ENCODE measurements at places on chromosomes 13 and 19. TPM values are rescaled to one million over a fixed set of nuclear protein-coding genes. Genes with fewer than 3 reads are reported as not detected.

The FAM216B gene
- total RNA-seq, result not detected

The ZNF177 gene
- 0.83 TPM for total RNA-seq

DNA sequence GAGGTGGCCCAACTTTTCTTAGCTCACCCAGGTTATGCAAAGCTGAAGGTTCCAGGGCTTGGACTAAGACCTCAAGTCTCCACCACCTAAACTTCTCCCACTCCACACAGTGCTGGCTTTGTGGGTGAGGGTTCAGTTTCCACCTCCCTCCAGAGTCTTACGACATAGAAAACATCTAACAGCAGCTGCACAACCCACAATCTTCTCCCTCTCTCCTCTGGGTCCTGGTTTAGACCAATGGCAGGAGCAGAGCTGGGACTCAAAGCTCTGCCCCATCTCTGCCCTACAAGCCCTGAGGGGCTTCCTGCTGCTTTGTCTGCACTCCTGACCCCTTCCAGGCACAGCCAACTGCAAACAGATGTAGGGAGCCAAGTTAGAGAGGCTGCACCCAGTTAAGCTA is 16.0 kb downstream of the IRGC start:
- H3K36me3 ChIP-seq, result peaks cover 54% of the 10 kb centered on the region
- H3K4me3 ChIP-seq, result no peak overlapping the region
- peaks cover 8% of the 10 kb centered on the region for H3K4me1 ChIP-seq
- no peaks in the 10 kb centered on the region for H3K27me3 ChIP-seq

GRCh38 chr19:50418176-50419021 is at the start of gene SPIB:
TSS of gene SPIB (plus strand) at chr19:50418938. CDS start at chr19:50418963, 25 bp downstream.
- no peaks in the 10 kb centered on the region for H3K4me1 ChIP-seq
- DNase-seq, result no peak
- H3K4me3 ChIP-seq, result no peak within 1 kb of the TSS
- H3K27me3 ChIP-seq, result peaks cover 21% of the 10 kb centered on the region
- H3K36me3 ChIP-seq, result peaks cover 2% of the 10 kb centered on the region
- H3K27ac ChIP-seq, result no peak within 1 kb of the TSS

- H3K36me3 ChIP-seq, result peaks cover 14% of the 10 kb centered on the region
- peak overlapping the region; percentile 63 for H3K27ac ChIP-seq
- H3K4me1 ChIP-seq, result peaks cover 9% of the 10 kb centered on the region
- peak; percentile 70 for DNase-seq
Observed at GRCh38 chr19:49691243-49692146, 579 bp downstream of the CPT1C start.
